ENCODE measurements at places on chromosomes 7 and 10.

- DNase-seq: no peak
Measured at GRCh38 chr7:34081935-34082334, 176.6 kb downstream of the BMPER start.

DNA sequence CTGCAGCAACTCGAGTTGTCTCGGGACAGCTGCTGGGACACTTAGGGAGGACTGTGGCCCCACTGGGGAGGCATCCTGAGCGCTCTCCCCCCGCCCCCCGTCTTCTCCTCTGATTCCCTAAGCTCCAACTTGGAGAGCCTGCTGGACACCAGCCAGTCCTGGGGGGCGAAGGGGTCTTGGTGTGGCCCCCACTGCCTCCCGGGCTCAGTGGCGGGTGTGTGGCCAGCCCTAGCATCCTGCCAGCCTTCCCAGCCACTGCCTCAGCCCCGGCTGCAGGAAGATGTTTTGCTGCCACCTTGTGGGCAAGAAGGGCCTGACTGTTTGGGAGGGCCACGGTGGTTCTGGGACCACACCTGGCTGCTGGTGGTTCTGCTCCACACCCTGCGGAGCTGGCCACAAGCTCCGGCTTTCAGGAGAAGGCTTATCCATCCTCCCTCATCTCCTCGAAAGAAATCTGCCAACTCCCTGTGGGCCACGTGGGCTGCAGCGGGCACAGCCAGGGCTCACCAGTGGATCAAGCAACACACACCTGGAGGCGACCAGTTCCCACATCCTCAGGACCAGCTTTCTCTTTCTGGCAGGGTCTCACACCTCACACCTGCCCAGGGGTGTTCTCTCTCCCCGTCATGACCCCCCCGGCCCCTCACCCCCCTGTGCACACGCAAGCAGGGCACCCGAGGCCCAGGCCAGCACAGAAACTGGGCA is 24.8 kb downstream of the AGAP3 start:
- DNase-seq: peak; percentile 79

GRCh38 chr10:111076682-111077478 is at the start of gene ADRA2A:
ADRA2A (plus strand) TSS chr10:111077029; CDS start chr10:111077997, 968 bp downstream.
- DNase-seq: peak; percentile 23

DNA sequence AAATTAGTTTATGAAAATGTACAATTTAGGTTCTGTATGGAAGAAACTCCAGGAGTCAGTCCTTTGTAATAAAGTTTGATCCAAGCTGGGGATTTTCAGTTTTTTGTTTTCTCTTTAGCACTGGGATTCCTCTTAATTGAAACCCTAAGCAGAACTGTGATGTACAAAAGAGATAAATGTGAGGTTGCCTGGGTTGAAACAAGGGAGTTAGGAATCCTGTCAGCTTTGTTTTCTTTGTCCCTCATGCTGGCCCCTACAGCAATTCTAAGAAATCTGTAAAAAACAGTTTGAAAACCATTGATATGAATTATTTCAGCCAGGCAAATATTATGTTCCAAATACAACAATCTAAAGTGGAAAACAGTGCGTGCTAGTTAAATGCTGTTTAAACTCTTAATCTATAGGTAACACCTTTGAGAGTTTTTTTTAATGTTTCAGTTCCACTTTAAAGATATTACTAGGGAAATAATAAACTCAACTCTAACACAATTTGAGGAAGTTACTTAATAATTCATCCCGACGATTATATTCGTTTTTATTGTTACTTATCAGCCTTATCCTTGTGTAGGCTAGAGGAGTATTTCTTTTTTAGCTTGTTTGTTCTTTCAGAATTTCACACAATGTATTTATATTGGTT is 65.3 kb downstream of the SGCE start:
- no peak for DNase-seq

DNA sequence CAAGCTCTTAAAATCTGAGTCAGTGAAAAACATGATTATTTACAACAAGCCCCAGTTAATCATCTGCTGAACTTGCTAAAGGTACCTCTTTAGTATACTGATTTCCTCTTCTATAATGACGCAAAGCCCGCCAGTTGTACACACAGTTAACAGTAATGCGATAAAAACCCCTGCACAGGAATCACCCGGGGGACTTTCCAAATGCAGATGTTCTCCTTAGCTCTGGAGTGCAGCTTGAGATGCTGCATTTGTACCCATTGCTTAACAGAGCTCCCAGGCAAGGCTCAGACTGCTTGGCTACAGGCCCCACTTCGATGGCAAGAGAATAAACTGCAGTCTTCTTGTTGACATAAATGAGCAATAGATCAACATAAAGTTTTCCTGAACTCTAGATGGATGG is 279.6 kb upstream of the HGF start:
- no peak for DNase-seq

DNA sequence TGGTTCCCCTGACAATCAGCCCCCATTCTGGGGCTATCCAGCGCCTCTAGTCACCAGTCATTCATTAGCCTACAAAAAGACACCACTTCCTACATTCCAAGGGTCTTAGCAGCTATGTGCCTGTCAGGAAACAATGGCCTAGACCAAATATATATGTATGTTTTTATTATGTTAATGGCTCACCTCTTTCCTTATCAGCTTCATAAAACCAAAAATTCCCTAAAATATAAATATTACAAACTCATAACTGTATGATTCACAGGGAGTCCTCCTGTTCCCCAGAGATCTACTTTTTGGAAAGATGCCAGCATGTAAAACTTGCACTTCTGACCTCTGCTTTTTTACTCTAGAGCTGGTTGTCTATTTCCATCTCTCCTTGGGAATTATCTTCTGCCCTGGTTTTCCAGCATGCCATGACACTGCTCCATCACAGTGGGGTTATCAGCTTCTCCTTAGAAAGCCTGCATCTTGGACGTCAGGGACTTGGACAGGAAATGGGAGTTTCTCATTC is 79.2 kb downstream of the ABCA13 start:
- DNase-seq: no peak

DNA sequence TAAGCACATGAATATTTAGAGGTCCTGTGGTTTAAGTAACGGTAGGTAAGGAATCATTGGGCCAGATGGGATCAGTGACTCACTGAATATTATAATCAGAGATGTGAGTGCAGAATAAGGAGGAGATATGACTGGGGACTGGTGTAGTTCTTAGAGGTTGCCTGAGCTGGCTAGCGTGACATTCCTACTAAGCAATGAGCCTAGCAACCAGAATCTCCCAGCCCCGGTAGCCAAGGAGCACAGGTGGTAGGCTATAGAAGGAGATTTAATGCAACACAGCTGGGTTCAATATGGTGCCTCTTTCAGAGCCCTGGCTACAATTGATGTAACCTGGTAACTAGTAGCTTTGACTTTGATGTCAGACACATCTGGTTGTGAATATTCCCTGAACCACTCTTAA is 641.6 kb downstream of the AUTS2 start:
- no peak for DNase-seq

DNA sequence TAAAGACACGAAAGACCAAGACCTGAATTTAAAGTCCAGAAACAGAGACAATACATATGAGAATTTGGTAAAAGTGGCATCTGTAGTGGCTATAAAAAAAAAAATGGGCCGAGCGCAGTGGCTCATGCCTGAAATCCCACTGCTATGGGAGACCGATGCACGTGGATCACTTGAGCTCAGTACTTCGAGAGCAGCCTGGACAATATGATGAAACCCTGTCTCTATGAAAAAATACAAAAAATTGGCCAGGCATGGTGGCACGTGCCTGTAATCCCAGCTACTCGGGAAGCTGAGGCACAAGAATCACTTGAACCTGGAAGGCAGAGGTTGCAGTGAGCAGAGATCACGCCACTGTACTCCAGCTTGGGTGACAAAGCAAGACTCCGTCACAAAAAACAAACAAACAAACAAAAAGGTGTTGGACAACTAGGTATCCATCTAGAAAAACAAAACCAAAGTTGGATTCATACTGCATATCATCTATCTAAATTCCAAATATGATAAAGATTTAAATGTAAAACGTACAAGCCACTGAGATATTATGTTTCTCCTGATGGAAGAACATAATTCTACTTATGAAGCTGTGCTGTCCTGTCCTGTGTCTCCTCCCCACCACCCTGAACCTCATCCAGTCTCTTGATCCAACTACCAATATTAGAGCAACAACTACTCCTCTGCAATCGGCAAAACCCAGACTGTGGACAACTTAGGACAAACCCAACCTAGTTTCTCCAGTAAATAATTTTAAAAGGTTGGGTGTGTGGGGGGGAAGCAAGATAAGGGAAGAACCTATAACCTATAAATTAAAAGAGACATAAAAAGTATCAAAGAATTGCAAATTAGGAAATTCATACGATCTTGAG is 53.7 kb downstream of the ATAD1 start:
- no peak for DNase-seq

DNA sequence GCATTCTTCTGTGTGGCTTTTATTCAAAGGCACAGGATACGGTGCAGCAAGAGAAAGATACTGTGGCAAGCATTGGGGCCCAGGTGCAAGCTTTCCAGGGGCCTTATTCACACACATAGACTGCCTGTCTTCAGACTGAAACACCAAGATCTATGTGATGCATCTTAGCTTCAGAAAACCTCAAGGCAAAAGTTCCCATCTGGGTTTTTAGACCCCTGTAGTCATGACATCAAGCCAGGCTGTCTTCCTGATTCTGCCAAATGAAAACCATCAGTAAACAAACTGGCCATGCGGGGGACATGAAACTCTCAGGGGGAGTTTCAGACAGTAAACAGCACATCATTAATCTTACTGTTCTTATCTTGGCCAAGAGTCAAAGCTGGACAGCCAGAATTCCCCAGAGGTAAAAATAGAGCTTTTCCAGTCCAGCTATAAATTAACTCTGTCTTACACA is 9.8 kb downstream of the AGBL3 start:
- no peak for DNase-seq

DNA sequence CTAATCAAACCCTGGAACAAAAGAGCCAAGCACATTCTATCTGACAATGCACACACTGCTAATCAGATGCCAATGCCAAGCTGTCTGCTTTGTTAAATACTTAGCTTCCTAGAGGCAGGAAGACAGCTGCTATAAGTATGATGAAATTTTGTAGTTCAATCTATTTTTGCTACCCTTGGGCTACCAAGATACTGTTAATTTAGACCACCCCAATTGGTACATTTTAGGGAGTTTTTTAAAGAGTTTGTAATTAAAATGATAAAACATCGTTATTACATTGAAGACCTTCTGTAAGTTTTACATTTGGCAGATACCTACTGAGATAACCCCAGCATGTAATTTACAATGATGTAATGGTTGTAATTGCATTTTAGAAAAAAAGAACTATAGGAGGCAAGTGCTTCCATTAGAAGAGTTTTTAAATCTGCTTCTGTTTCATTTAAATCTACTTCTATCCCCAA is 268.5 kb downstream of the ADK start:
- no peak for DNase-seq

DNA sequence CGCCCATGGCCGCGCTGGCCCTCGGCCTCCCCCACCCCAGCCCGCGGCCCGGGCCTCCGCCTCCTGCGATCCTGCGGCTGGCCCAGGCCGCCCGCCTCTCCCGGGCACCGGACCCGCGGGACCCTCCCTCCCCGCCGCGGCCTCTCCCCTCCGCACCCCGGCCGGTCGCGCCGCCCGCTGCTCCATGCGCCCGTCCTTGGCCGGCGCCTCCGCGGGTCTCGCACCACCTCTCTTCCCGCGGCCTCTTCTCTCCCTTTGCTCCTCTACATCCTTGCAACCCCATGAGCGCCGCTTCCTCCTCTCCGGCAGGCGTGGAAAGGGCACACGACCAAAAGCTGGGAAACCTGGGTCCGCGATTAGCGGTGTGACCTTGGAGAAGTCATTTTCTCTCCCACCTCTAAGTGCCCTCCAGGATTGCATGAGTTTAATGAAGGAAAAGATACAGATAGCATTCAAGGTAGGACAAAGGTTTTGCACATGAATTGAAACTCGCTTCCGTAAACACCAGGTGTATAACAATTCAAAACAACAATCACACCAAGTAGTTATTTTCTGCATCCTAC is 448 bp upstream of the SRPK2 start:
- peak; percentile 83 for DNase-seq

DNA sequence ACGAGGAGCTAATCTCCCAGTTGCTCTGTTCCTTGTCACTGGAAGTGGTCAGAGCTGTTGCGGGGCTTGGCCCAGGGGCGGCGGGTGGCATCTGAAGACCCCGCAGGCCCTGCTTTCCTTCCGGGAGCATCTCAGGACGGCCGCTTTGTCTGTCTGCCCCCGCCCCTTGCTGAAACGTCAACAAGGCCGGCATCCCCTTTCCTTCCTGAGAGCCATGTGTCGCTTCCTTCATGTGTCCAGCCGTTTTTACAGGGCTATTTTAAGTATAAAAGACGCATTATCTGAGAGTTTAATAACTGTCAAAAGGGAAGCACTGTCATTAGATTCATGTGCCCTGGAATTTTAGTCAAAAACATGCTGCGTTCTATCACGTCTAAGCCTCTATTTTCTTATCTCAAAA is 110.4 kb downstream of the CUX1 start:
- DNase-seq: no peak

DNA sequence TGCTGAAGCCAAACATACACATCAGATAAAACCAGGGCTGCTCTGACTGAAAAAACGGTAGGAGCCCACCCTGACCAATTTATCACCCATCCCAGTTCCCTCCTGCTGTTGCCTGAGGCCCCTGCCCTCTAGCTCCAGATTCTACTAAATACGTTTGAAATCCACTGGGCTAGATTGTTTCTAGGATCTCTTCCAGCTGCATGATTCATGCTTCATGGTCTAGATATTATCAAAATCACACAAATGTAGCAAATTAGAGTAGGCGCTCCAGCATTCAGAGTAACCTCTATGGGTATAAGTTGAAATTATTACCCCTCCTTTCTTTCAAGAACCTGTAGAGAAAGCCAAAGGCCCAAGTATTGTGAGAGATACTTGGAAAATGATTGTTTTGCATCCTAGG is 151.2 kb upstream of the FAM13C start:
- DNase-seq: no peak

GRCh38 chr10:131452926-131453720 is 141.6 kb upstream of the TCERG1L start:
- no peak for DNase-seq

DNA sequence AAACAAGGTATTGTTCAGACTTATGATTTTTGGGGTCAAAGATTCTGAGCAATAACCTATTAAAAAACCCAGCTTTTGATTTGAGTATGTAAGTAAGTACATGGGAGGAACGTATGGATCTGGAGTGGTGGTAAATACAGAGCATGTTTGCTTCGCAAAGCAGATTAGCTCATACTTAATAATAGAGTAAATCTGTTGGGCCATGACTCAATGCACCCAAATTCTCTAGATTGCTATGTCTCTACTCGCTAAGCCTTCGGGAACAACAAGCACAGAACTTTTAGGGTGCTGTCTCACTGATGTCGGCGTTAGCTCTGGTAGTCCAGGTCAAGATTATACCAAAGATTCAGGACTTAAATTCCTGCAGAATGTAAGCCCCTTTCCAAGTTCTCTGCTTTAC is 807 bp upstream of the MINPP1 start:
- peak; percentile 86 for DNase-seq

GRCh38 chr10:60441515-60441914 is 51.8 kb upstream of the ANK3 start:
- DNase-seq: peak; percentile 59

- DNase-seq: no peak
Measured at GRCh38 chr10:75541411-75541810, 110.0 kb downstream of the LRMDA start.

DNA sequence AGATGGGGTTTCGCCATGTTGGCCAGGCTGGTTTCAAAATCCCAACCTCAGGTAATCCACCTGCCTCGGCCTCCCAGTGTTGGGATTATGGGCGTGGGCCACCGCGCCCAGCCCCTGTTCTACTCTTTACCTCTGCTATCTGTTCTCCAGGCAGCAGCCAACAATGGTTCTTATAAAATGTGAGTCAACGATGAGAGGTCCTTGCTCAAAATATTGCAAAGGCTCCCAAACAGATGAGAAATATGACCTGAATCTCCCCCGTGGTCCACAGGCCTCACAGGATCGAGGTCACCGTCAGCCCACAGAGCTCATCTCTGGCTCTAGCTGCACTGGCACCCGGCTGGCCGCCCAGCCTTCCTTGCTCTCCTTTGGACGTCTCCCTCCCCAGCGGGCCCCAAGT is 62.0 kb upstream of the EGFR start:
- no peak for DNase-seq

Measured in RKO (cell line).